ENCODE measurements at places on chromosomes 16 and 17.
A peak's percentile ranks its signal among the peaks of the same experiment; 100 is the strongest.

- DNase-seq, result peak; percentile 54
These were observed 26.8 kb upstream of the PRKCA start for GRCh38 chr17:66275651-66276050.

DNA sequence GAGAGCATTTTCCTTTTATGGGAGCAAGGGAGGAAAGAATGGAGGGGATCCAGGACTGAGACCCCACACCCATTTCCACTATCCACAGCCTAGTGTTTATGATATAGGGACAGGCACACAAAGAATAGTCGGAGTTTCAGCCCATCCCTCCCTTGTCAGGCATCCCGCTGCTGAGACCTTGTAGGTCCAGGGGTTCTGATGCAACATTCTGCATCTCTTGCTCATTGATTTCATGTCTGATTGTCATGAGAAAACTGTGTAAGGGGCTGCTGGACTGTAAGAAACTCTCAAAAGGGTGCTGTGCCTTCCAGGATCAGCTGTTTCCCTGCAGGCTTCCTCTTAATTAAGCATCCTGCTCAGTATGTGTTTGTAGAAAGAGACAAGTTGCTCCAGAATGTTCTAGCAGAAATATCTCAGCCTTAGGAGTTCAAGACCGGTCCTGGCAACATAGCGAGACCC, 5.3 kb upstream of the POLR3E start:
- DNase-seq, result no peak

GRCh38 chr16:9138731-9139501, 47.5 kb downstream of the HAPSTR1 start:
- no peak for DNase-seq

DNA sequence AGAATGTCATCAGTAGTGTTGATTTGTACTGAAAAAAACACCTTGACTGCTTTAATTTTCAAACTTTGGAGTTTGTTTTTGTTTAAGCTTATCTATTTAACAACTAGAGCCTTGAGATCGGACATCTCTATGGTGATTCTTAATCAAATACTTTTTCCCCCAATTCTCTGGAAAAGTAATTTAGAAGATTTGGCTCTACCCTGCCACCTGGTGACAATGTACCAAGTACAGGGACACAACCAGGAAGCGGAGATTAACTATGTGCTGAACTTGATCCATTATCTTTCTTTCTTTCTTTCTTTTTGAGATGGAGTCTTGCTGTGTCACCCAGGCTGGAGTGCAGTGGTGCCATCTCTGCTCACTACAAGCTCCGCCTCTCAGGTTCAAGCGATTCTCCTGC, 30.8 kb downstream of the USP43 start:
- no peak for DNase-seq

GRCh38 chr17:79338152-79338551, 263.5 kb downstream of the ENGASE start:
- no peak for DNase-seq

- DNase-seq, result no peak
These were observed 14.8 kb upstream of the NLRC3 start for GRCh38 chr16:3591991-3592390.

- no peak for DNase-seq
These were observed 40.6 kb downstream of the IKZF3 start for GRCh38 chr17:39823407-39824054.

DNA sequence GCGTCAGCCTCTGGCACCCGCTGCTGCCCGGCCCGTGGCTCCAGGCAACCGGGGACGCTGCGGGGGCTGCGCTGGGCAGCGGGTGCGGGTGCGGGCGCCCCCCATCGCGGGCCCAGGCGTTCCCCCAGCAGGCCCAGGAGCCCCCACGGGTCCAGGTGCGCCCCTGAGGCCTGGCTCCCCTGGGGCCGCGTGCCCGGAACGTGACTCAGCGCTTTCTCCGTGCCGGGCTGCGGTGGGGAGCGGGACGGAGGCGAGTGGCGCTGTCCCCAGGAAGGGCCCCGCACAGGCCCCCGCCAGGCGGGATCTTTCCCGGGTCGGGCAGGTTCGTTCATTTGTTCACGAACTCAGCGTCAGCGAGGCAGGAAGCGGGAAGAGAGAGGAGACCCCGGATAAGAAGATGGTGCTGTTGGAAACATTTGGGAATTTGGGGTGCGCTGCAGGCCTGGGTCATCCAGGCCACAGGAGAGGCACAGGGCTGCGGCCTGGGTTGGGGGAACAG, 18.4 kb upstream of the EXOC7 start:
- no peak for DNase-seq

GRCh38 chr17:31722251-31723056, 136.6 kb downstream of the COPRS start:
- peak; percentile 56 for DNase-seq

- no peak for DNase-seq
These were observed 222.7 kb upstream of the CIBAR2 start for GRCh38 chr16:85334718-85335583.

GRCh38 chr16:49992825-49993224, 32.2 kb upstream of the CNEP1R1 start:
- no peak for DNase-seq

GRCh38 chr17:45070001-45070400, 8.9 kb downstream of the NMT1 start:
- DNase-seq, result no peak

GRCh38 chr16:84294531-84295142, at the start of gene WFDC1:
TSS of gene WFDC1 (plus strand) at chr16:84294878. CDS start at chr16:84294972, 94 bp downstream.
- DNase-seq, result no peak

GRCh38 chr16:29307598-29308507, 98.7 kb downstream of the NPIPB11 start:
- no peak for DNase-seq

GRCh38 chr16:87979352-87979751, 28.1 kb downstream of the BANP start:
- no peak for DNase-seq

DNA sequence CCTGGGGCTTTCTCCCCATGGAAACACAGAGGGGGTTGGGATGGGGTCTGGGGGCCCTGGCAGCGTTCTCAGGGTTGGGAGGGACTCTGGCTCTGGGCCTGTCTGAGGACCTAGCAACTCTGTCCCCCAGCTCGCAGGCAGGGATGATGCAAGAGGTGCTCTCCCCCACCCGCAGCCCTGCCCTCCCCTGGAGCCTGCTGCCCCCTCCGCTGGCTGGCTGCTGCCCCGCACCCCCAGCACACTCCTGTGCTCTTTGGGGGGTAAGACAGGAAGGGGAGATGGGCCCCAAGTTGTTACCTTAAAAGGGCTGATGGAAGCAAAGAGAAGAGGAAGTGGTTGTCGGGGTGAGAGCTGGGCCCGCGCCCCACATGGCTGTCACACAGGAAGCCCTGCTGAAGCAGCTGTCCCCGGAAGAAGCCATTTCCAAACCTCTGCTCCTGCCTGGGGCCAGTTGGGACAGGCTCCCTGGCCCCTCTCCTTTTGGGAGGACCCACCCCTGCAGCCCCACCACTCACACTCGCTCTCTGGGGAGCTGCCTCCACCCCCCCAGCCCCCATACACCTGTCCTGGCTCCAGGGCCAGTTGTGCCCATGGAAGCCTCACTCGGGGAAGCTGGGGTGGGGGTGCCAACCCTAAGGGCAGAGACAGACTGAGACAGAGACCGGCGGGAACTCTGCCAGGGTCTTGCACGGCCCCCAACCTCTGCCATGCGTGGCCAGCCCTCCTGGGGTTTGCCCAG, 2.5 kb downstream of the CORO1A start:
- no peak for DNase-seq

DNA sequence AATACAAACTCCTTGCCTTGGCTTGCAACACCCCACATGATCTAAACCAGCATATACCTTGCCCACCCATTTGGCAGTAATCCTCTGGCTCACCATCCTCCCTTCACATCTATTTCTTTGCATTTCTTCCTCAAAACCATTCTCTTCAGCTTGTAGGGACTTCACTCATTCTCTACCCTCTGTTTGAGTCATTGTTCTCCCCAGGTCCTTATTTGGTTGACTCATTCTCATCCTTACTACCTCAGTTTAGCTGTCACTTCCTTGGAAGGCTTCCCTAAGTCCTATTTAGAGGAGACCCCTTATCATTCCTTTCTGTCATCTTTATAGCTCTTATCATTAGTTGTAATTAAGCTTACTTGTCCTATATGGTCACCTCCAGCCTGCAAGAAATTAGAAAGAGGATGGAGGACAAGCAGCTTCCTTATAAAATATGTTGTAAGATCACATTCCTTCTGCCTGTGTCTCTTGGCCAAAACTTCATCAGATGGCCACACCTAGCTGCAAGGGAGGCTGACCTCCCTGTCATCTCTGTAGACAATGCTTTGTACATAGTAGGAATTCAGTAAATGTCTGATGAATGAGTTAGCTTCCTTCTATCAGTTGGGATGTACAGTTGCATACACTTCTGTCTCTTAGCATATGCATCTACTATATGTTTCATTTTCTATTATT, 1.7 kb downstream of the TTC19 start:
- DNase-seq, result no peak

GRCh38 chr16:57028086-57028485, 38.7 kb downstream of the NLRC5 start:
- no peak for DNase-seq

GRCh38 chr17:80102664-80103448, 1.5 kb downstream of the GAA start:
- DNase-seq, result no peak

DNA sequence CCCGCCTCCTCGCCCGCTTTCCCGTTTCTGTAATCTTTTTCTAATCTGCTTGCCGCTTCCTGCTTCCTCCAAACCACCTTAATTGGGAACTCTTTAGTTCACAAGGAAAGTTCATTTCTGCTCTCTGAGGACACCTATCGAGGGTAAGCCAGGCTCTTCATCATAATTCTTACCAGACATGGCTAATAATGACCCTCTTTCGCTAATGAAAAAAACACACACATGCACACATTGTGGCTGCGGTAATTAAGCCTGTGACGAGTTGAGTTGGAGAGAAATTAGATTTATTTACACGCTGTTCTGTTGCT, 100.6 kb downstream of the ZNF423 start:
- peak; percentile 37 for DNase-seq

DNA sequence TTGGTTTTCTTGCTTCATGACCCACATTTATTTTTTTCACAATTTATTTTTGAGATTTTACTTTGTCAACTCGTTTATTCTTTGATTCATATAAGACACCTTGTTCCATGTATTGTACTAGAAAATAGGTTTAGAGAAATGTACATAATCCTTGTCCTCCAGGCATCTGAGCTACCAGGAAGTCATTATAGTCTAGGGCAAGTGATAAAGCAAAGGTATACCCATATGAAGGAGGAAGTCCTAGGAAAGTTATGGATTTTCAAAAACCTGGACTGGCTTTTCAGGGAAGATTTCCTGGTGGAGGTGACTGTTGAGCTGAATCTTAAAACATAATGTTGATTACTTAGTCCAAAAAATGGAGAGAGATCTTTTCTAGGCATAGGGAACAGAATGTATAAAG, 98.8 kb upstream of the SHISA6 start:
- DNase-seq, result no peak

DNA sequence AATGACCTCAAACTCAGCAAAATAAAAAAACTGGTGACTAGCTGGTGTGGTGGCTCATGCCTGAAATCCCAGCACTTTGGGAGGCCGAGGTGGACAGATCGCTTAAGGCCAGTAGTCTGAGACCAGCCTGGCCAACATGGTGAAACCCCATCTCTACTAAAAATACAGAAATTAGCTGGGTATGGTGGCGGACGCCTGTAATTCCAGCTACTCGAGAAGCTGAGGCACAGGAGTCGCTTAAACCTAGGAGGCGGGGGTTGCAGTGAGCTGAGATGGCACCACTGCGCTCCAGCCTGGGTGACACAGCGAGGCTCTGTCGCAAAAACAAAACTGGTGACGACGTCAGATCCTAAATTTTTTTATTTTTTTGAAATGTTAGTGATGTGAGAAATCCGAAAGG, 82.6 kb upstream of the TOB1 start:
- no peak for DNase-seq

DNA sequence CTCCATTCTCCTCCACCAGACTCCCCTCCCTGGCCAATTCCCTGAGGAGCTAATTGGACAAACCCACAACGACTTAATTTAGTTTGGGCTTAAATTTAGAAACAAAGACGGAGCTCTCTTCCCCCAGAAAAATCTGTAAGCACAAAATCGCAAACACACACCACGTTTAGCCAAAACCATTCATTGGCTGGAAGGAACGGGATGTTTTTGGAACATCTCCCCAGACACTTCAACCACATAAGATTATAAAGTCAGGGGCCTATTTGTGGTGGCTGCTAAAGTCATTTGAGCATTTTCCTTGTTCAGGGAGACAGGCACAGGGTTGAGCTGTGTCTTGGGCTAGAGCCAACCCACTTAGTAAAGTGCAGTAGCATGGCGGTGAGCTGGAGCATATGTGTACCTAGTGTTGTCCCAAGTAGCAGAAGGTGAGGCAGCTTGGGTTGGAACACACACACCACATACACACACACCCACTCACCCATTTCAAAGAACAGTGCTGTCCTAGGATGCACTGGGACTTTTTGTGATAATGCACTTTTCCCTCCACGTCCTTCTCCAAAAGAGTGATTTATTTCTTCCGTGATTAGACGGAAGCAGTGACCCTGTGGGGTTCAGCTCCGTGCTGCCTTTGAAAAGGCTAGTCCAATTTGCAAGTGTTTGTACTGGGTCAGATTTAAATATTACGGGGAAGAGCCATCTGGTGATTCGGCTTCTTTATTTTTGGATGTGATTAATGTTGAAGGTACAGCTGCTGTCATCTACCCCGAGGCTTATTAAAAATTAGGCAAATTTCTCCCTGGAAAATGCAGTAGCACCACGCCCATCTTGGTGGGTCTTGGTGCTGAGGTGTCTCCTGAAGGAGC, 32.2 kb downstream of the ELAC2 start:
- peak; percentile 50 for DNase-seq

DNA sequence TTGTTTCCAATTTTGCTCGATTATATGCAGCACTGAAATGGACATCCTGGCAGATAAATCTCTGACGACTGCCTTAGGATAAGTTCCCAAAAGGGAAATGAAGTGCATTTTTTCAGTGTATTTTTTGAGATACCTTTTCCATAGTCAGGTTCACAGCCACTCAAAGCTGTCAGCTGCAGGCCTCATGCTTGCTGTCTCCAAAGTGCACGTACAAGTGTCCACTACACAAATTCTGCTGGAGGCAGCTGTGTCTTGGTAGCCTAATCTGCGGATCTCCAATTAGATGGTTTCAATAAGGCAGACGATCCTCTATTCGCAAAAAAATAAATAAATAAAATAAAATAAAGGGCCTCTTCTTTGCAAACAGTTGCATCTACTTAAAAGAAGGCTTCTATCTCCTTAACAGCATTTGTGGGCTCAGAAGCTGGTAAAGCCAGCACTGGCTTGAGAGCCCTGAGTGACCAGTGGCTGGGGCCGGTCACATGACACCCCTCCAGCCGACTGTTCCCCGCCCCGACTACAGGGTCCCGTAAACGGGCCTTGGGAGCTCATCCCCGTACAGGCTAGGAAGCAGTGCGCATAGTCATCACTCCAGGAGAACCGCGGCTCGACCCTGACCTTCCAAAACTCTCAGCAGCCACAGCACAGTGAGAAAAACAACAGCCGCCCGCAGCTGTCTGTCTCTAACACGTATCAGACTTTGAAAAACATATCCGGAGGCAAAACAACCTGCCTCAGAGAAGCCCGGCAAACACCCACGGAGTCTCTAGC, 18.8 kb downstream of the RPH3AL start:
- no peak for DNase-seq
